ENCODE measurements at places on chromosomes 4 and X.

DNA sequence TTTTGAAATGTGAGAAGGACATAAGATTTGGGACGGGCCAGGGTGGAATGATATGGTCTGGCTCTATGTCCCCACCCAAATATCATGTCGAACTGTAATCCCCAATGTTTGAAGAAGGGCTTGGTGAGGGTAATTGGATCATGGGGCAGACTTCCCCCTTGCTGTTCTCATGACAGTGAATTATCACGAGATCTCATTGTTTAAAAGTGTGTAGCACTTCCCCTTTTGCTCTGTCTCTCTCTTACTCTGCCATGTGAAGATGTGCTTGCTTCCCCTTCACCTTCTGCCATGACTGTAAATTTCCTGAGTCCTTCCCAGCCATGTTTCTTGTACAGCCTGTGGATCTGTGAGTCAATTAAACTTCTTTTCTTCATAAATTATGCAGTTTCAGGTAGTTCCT is 17.5 kb downstream of the MTMR8 start:
- DNase-seq: no peak

DNA sequence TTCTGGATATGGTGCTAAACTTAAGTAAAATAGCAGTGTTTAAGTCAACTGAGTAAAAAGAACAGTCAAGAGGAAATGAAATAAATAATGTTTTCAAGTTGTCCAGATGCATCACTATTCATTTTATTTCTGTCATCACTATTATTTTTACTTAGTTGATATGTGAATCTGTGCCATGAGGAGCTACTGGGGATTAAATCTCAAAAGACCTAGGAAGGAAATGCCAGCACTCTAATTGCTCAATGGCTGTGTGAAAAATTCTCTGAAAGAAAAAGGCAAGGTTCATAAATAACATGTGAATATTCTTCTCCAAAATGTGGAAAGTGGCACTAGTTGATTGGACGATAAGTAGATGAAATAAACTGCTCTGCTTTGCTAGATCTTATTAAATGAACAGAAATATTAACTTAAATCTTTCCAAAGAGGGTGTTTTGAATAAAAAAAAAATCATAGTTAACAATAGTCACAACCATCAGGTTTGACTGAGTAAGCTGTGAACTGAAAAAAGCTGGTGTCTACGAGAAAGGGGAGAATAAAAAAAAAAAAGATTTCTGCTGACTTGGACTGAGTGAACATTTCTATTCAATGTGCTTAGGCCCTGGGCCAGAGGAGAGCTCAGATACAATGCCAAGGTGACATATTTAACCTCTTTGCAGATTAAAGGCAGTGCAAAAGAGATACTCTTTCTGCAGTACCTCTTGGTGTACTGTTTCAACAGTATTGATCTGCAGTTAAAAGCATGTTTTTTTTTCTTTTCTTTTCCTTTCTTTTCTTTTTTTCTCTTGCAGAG is 1.6 kb downstream of the SPARCL1 start:
- DNase-seq: no peak

DNA sequence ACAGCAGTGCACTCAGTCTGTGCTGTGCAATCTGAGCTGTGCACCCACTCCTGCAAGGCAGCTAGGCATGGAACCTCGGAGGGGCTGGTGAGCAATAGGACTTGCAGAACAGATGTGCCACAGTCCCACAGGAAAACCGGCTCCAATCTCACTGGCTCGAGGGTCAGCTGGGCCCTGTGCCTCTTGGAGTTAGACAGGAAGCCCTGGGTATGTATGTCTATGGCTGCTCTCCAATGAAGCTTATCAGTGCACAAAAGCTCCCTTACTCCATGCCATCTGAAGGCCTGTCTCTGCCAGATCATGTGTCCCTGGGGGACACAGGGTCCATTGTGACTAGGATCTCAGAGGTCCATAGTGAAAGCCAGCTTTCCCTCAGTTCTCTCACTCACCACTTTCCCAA is 335.8 kb downstream of the SH3BGRL start:
- DNase-seq: no peak

- DNase-seq: no peak
These were observed 53.1 kb upstream of the C4orf50 start for GRCh38 chr4:6071191-6071958.

DNA sequence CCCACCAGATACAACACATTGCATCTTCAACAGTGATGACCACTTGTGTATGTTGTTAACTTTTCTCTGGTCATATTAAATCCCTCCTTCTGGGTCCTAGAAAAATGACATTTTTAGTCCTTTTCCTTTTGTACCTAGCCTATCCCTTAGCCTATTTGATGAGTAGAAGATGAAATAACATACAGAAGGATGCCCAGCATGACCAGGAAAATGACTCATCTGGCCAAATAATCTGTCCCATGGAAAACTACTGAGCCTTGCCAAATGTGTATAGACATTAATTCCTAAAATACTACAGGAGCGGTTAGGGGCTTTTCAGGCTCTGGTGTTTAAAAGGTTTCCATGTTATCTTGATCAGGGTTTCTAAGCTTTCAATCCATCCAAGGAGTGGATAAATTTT is 129.0 kb upstream of the KCNIP4 start:
- no peak for DNase-seq

GRCh38 chr4:147526272-147526654 is 45.4 kb downstream of the EDNRA start:
- no peak for DNase-seq

Measured in HS-5 (cell line).